ENCODE measurements at places on chromosomes 7 and 10.

GRCh38 chr7:92631850-92632487 lies 41.8 kb upstream of the FAM133B start:
- DNase-seq: no peak

DNA sequence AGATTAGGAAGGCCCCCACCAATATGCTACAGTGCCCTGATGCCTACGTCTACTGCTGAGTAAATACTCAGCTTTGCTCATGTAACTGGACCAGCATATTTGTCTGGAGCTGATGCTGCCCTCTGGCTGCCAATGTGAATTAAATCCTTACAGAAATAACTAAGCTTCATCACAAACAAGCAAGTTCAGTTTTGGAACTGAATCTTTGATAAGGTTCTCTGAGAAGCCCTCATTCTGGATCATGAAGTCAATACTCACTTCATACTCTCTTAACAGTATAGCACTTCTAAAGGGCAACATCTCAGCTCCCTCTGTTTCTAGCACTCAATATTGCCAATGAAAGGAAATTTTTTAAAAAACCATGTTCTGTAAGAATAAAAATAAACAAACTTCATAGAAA lies 246.7 kb downstream of the ETV1 start:
- DNase-seq: no peak

DNA sequence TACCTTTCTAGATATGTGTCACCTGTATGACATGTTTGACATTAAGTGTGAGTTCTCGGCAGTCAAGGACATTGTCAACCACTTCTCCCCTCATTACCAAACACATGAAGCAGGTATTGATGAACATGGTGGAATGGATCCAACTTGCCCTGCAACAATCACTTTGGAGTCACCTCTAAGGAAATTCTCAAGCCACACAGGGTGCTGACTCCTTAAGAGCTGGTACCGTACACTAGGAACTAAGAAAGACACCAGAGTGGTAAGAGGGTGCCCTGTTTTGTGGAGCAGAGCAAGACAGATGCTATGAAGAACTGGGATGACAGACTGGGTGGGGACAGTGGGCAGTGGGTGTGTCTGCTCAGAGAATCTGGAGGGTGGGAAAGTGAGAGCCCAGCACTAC lies 17.4 kb upstream of the SORBS1 start:
- DNase-seq: no peak

- no peak for DNase-seq
Measured at GRCh38 chr7:123431075-123431614, 103.2 kb downstream of the IQUB start.

- DNase-seq: no peak
Measured at GRCh38 chr10:22672319-22673090, 41.9 kb downstream of the PIP4K2A start.

DNA sequence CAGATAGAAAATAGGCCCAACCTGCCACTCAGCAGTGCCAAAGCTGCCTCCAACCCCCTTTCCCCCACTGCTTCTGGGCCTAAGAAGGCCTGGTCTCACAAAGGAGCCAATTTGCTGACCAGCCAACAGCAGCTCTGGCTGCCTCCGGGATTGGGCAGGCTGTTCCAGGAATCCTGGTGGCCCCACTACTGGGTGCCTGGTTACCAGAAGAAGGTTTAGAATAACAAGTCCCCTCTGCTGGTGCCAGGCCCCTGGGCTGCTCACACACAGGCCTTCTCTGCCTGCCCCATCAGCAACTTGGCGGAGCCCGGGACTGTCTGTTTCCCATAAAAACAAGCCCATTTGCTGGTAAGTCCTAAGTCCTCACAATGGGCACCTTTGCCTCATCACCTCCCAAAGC lies 1.2 kb downstream of the PHKG1 start:
- no peak for DNase-seq

DNA sequence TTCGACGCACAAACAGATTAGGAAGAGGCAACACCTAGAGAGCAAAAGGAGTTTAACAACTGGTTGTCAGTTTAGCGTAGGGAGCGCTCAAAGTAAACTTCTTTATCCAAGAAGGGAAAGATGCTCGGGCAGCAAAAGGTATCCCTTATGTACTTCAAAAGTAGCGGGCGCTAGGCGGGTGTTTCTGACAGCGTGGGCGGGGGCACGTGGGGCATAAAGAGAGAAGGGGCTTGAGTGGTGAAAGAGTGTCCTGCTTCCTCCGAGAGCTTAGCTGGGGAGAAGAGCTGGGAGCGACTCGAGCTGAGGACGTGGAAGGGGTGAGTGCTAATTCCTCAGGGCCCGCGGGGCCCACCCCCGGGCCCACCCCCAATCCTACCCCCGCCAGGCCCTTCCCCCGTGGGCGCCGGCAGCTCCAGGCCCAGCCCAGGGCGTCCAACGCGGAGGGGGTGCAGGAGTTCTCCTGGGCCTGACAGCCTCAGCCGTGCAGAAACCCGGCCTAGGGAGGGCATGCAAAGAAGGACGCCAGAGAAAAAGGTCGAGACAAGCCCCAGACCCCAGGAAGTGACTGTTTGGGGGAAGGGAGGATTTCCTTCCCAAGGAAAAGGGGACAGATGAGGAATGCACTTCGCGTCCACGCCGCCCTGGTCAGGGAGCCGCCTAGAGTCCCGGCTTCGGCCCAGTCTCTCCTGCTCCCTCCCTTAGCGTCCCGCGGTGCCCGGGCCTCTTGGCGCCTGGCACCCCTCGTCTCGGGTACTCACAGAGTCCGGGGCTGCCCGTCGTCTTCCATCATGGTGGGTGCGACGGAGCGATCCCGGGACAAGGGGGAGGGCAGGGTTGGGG lies 868 bp downstream of the TIAL1 start:
- DNase-seq: no peak

- no peak for DNase-seq
Measured at GRCh38 chr10:2076528-2076927, 339.2 kb upstream of the ADARB2 start.

DNA sequence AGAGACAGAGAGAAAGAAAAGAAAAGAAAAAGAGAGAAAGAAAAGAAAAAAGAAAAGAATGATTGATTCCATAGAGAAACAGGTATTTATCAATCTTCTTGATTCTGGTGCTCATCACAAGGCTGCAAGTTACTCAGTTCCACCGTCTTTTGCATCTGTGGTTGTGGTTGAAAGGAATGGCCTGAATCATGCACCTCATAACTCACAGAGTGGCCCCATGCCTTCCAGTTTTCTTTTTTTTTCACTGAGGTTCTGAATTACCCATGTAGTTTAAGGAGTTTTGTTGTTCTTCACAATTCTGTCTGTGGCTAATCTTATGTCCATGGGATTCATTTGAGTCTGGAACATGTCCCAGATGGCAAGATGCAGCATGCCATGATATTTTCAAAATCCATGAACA lies 156.0 kb downstream of the ZNF33B start:
- DNase-seq: no peak

- no peak for DNase-seq
Measured at GRCh38 chr10:118980870-118981269, 48.6 kb upstream of the NANOS1 start.

- DNase-seq: no peak
Measured at GRCh38 chr7:15007507-15007906, 105.0 kb upstream of the DGKB start.

DNA sequence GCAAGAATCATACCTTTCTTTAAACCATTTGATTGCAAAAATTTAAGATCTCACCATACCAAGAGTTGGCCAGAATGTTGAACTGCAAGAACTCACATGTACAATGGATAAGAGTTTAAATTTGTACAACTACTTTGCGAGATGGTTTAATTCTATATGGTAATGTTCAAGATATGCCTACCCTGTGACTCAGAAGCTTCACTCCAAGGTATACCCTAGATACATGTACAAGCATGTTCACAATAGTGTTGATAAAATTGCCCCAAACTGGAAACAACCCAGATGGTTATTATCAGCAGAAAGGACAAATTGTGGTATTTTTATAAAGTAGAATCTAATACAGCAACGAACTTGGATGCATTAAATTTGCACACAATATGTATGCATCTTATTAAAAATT lies 25.1 kb upstream of the RAB18 start:
- no peak for DNase-seq

- DNase-seq: no peak
Measured at GRCh38 chr10:18658271-18659124, 733 bp upstream of the ARL5B start.

DNA sequence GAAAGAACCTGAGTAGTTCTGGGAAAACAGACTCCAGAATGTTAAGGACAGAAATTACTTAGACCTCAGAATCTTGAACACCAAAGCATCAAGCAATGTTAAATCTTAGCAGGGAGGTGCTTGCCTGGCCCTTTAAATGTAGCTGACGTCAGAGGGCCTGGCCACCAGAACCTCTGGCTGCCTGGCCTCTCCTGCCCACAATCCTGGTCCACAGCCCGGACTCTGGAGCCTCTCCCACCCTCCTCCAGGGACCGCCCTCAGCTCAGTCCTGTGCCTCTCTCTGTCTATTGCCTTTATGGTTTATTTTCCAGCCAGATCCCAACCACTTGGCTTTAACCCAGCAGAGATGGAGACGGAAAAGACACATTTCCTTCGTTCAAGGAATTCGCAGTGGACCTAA lies 42.2 kb upstream of the EGR2 start:
- DNase-seq: no peak

DNA sequence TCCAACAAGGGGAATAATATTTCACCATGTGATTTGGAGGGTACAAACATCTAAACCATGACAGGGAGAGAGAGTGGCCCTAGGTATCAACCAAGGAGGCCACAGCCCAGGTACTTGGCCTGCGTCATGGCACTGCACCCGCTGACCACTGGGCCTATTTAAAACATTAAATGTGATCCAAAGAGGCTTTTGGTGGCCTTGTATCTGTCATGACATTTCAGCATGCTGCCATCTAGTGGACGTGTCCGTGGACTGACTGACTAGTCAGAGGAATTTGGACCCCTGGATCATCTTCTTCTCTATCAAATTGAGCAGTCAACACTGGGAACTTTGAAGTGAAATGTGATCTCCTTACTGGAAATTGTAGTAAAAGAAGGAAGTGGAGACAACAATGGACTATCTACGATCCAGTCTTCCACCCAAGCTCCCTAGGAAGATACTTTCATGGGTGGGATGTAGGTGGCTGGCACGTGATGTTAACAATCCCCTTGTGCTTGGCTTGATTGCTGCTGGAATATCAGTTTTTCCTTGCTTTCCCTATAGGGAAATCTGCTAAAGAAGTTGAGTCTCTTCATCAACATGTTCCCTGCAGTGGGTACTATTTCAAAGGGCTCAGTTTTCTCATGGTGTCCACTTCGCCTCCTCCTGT lies 24.6 kb upstream of the ITGA8 start:
- no peak for DNase-seq

GRCh38 chr10:61904733-61905725 lies 3.5 kb downstream of the ARID5B start:
- DNase-seq: peak; percentile 14

DNA sequence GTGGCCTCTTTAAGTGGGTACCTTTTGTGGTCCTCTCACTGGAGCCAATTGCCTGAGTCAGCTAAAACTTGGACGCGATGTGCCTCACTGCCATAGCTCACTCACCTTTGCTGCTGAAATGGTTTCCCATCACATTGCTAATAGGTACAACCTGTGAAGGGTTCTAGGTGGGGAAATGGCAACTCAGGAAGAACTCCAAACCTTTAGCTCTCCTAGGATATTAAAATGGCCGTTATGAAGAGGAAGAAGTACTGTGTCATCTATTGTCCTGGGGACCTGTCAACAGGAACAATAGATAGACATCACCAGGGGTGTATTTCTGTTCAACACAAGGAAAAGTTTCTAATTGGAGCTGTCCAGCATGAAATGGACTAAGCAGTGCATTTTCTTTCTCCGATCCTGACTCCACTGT lies 1.2 kb upstream of the ZNF655 start:
- no peak for DNase-seq

- no peak for DNase-seq
Measured at GRCh38 chr7:20520530-20520929, 94.9 kb upstream of the ABCB5 start.

DNA sequence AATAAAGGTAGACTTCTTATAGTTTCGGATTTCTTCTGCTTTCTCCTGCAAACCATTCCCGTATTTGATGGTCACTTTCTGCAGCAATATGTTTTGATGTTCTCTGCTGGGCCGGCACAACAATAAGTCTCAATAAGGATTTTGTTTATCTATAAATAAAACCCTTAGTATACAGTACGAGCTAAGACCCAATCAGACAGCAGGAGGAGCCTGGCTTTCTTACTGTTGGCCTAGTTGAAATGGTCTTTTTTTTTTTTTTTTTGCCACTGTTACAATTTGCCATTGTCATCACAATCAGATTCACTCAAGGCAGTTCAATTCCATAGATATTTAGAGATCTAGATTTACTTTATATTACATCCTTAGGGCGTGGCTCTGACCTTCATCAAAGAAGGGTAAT lies 76.4 kb downstream of the PLXDC2 start:
- no peak for DNase-seq

DNA sequence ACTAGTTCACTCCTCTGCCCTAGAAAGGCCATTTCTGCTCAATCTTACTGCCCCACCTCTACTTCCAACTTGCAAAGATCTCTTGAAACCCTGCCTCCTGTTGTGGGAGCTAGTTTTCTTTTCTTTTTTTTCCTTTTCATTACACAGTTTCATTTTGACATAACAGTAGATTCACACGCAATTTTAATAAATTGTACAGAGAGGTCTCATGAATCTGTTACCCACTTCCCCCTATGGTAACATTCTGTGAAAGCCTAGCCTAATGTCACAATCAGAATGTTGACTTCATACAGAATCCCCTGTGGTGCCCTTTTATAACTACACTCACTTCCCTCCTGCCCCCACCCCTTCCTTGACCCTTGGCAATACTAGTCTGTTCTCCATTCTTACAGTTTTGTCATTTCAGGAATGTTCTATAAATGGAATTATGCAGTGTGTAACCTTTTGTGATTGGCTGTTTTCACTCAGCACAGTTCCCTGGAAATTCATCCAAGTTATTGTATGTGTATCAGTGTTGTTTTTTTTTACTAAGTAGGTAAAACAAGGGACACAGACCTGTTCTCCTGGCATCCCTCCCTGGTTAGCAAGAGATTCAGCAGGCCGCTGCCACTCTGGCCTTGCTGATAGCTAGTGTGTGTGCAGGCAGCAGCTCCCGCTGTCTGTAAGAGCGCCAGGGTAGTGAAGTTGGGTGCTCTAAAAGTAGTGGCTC lies 21.5 kb downstream of the CHST3 start:
- no peak for DNase-seq

DNA sequence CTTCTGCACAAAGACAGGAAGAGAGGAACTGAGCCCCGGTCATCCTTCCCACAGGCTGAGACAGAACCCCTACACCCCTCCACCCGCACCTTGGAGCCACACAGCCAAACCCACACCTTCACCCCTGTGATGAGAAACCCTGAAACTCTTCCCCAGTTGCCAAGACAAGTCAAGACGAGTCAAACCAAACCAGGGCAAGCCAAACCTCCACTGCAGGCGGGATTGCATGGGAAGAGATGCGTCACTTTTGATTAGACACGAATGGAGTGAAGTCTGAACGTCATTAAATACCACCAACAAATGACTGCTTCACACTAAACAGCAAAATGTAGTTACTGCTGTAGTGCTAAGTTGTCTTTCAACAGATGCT lies 73.8 kb downstream of the PRPF18 start:
- DNase-seq: no peak

DNA sequence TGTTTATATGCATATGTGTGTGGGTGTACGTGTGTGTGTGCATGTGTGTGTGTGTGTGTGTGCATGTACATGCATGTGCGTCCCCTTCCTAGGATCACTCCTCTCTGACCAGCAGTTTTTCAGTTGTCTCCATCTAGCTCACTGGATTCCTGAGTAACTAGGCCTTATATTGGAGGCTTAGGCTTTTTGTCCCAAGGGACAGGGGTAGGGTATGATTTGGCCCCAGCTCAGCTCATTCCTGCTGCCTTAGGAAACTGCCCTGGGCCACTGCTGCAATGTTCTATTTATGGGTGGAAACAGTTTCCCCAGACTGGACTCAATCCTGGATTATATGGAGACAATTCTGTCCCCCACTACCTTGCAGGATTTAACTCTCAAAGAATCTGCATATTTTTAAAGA lies 68.8 kb upstream of the SDK1 start:
- DNase-seq: no peak
